ENCODE measurements at places on chromosomes 4 and X.
A peak's percentile ranks its signal among the peaks of the same experiment; 100 is the strongest.

- DNase-seq = no peak
Observed at GRCh38 chr4:8076023-8076422, 82.6 kb downstream of the ABLIM2 start.

DNA sequence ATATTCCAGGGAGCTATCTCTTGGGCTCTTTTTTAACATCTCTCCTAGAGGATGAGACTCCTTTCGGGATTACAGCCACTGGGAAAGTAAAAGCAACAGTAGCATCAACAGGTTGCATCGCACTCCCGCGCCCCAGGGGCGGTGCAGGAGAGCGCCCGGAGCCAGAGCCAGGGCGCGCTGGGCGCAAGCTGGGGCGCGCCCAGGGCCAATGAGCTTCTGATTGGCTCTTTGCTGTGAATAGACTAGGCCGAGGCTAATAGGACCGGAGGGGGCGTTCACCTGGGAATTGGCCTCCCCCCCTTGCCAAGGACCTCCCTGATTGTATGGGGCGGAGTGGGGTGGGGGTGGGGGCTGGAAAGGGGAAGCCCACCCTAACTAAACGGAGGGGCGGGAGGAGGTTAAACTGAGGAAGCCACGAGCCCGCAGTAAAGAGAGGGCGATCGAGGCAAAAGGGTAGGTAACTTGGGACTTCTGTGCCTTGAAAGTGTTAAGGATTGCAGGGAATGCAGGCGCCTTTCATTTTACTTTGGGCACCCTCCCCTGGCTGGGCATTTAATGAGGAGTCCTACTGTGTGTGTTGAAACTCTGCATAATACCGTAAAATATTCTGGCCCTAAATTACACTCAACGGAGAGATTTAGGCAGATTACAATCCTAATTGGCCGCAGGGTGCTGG lies 1.1 kb upstream of the ATOH1 start:
- peak; percentile 23 for DNase-seq

GRCh38 chr4:7653510-7654369 lies 219.0 kb upstream of the PSAPL1 start:
- DNase-seq = no peak

DNA sequence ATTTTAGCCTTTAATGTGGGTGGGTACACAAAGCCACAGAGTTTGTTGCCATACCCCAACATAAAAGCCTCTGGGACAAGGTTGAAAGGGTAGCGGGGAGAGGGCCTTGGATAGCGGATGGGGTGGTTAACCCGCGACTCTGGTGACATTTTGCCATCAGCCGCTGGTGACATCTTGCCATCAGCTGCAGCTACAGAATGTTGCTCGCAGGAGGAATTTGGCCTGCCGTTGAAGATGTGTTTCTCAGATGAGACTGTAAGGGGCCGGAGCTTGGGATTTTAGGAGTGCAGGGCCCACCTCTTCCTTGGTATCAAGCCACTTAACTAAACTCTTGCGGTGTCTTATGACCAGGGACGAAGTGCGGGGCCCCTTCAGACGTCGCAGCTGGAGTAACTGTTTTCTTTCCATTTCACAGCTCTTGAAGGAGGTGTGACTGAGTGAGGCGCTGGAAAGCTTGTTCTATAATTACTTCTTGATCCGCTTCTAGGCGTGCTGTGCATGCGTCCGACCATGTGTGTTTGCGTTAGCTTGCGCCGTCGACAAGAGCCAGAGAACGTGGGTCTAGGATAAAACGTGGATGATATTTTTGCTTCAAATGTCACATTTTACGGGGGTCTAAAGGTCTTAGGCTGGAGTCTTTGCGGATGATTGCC lies 820 bp upstream of the RASL11B start:
- no peak for DNase-seq

GRCh38 chrX:87064502-87064901 lies 453.1 kb upstream of the KLHL4 start:
- no peak for DNase-seq

GRCh38 chr4:3401436-3402171 lies 40.2 kb upstream of the HGFAC start:
- no peak for DNase-seq

DNA sequence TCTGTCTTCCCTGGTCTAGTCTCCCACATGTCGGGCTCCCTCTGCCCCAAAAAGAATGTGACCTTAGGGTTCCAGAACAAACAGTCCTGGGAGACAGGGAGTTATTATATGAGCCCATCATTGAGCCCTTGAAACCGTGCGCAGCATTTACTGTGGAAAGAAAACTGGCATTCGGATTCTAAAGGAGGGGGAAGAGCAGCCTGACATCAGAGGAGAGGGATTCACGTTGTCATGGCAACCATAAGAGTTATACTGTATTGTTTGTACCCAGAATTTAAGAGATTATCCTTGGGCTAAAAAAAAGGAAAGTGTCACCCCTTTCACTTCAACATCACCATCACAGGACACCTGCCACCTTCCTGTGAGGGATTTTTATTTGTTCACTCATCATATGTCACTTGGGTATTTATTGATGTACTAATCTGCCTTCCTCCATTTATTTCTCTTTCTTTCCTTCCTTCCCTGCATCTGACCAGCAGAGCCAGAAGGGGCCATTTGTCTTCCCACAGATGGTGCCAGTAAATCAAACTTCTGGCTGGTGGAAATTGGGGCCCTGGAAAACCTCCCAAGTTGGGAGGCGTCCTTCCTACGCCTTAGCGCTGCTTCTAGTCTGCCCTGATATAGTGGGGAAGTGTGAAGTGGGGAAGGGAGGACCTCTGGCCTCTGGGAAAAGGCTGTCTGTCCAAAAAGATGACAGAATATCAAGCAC lies 64.9 kb upstream of the FRMPD3 start:
- no peak for DNase-seq

GRCh38 chr4:182189103-182189878 lies 53.9 kb upstream of the TENM3 start:
- DNase-seq = no peak

GRCh38 chrX:8717354-8717753 lies 14.6 kb downstream of the ANOS1 start:
- no peak for DNase-seq

GRCh38 chr4:2829933-2830451 lies 13.7 kb upstream of the ADD1 start:
- DNase-seq = no peak

- no peak for DNase-seq
Observed at GRCh38 chrX:131812847-131813825, 210.0 kb upstream of the STK26 start.

DNA sequence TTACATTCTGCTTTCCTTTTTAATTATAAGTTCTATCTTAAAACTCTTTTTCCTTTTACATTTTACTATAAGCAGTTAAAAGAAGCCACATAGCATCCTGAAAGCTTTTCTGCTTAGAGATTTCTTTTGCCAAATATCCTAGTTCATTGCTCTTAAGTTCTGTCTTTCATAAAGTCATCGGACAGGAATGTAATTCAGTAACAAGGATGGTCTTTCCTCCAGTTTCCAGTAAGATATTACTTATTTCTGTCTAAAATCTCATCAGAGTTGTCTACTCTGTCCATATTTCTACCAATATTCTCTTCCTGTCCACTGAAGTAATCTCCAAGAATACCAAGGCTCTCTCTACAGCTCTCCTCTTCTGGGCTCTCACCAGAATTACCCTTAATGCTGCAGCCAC lies 37.5 kb upstream of the ADH1C start:
- no peak for DNase-seq

DNA sequence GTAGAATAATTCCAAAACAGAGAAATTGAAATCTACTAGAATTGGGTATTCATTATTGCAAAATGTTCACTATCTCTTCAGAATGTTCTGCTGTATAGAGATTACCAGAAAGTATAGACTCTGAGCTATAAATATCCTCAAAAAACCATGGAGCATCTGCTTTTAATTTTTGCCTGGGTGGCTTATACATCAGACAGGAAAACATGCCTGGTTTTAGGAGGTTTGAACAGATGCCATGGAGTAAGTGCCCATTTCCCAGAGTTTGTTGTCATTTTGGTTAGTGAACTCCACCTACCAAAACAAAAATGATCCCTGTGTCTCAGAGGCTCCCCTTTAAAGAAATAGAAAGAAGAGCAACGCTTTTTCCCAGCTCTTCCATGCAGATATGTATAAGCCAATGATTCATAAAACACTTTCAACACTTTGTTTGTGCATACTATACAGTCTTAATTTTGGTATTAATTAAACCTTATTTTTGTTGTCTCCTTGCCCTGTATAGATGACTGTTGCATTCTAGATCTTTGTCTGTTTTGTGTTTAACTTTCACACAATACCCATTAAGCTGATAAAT lies 68.7 kb downstream of the MEPE start:
- no peak for DNase-seq

GRCh38 chr4:53507671-53508286 lies 83.5 kb downstream of the LNX1 start:
- DNase-seq = no peak

- DNase-seq = no peak
Observed at GRCh38 chr4:156053174-156053573, 99.5 kb upstream of the CTSO start.

DNA sequence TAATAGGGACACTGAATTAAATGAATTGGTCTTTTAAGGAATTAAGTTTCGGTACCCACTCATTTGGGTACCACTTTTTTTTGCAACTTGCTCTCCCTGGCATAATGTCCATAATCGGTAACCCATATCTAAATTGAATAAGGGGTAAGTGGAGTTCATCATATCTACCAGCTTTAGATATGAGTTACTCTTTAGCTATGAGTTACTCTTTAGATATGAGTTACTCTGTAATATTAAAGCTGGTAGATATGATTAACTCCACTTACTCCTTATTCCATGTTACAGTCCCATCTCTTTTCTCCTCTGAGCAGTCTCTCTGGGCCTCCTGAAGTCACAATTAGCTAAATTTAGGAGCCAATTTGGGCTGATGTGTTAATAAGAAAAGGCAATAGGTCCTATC lies 85.7 kb downstream of the TEX13C start:
- no peak for DNase-seq
